ENCODE measurements at places on chromosomes 2 and 18. TPM values are rescaled to one million over a fixed set of nuclear protein-coding genes. Genes with fewer than 3 reads are reported as not detected.

DNA sequence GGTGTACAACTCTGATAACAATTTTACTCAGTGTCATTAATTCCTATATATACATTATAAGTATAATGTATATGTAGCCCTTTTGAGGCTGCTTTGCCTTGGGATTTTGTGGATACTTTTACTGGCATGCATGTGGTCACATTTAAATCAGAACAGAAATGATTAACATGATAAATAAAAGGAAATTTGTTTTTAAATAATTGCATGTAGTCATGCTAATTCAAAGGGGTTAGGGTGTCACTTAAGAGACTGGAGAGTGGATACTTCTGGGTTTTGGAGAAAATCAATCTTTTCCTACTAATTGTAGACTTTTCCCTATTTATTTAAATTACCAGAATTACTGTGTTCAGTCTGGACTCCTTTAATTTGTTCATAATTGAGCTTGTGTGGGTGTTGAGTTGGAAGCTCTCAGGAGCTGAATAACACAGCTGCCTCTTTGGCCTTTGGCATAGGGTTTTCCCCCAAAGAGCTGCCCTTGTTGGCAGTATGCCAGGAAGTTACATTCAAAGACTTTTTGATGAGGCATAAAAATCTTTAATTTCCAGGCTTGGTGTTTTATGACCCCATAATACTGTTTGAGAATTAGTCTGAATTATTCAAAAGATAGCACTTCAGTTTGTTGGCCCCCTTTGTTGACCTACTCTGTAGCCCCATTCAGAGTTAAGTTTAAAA lies 484.7 kb upstream of the NRP2 start:
- DNase-seq, result no peak
- no peaks in the 10 kb centered on the region for H3K27me3 ChIP-seq
- no peaks in the 10 kb centered on the region for H3K36me3 ChIP-seq
- no peak overlapping the region for H3K4me3 ChIP-seq

DNA sequence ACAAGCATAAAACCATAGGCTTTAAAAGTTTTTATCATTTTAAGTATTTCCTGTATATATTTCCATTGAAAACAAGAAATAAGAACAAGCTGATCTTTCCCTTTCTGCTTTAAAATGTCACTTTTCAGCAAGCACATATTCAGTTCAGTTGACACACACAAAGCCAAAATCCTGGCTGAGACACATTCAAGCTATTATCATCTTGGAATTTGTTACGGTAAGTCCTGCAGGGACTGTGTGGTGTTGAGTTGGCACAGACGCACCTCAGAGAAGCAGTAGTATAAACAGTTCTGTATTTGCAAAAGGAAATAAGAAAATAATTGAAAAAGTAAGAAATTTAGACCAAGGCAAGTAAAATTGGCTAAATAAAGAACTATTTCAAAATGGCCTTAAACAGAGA lies 10.4 kb upstream of the DAW1 start:
- H3K27ac ChIP-seq, result peak overlapping the region; percentile 21
- no peak for DNase-seq
- H3K4me1 ChIP-seq, result peaks cover 14% of the 10 kb centered on the region
- no peaks in the 10 kb centered on the region for H3K36me3 ChIP-seq

DNA sequence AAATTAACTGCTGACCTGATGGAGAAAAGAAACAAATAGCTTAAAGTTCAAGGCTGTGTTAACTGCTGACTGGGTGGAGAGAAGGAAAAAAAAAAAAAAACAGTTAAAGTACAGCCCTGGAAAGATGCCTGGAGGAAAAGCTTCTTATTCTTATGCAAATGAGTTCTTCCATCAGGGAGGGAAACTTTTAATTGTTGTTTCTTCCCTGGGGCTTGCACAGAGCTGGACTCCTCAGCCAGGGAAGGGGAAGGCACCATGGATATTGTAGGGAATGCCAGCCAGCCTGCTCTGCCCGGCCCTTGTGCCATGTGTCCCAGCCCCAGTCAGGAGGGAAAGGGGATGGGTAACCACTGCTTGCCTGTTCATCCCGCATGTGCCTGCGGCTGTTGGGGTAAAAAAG lies 833.1 kb upstream of the CRIM1 start:
- no peaks in the 10 kb centered on the region for H3K27me3 ChIP-seq
- no peak for DNase-seq
- H3K4me1 ChIP-seq, result no peaks in the 10 kb centered on the region
- no peaks in the 10 kb centered on the region for H3K36me3 ChIP-seq

GRCh38 chr2:217415316-217415715 lies 555.5 kb upstream of the TNP1 start:
- H3K36me3 ChIP-seq, result no peaks in the 10 kb centered on the region
- no peak for DNase-seq
- H3K27ac ChIP-seq, result no peak overlapping the region
- H3K27me3 ChIP-seq, result no peaks in the 10 kb centered on the region
- peaks cover 34% of the 10 kb centered on the region for H3K4me1 ChIP-seq
- no peak overlapping the region for H3K4me3 ChIP-seq

GRCh38 chr2:127115471-127116199 lies 8.7 kb upstream of the BIN1 start:
- DNase-seq, result no peak
- peaks cover 7% of the 10 kb centered on the region for H3K27me3 ChIP-seq
- no peaks in the 10 kb centered on the region for H3K36me3 ChIP-seq
- no peak overlapping the region for H3K4me3 ChIP-seq
- no peak overlapping the region for H3K27ac ChIP-seq

- H3K4me1 ChIP-seq, result no peaks in the 10 kb centered on the region
- H3K27ac ChIP-seq, result no peak overlapping the region
- H3K4me3 ChIP-seq, result no peak overlapping the region
- DNase-seq, result no peak
- no peaks in the 10 kb centered on the region for H3K27me3 ChIP-seq
Measured at GRCh38 chr2:56898986-56899385, 715.2 kb downstream of the CCDC85A start.

DNA sequence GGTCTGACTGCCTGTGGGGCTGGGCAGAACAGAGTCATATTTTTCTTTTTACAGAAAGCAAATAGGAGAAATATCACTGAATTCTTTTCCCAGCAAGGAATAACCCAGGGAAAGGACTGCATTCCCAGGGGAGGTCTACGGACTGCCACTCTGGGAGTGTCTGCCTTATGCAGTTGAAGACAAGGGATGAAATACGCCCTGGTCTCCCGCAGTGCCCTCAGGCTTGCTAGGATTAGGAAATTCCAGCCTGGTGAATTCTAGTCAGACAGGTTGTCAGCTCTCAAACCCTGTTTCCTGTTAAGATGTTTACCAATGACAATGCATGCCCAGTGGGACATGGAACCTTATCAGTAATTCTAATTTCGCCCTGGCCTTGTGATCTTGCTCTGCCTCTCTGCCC lies 30.3 kb upstream of the PDK1 start:
- H3K27me3 ChIP-seq, result no peaks in the 10 kb centered on the region
- no peak for DNase-seq
- H3K4me1 ChIP-seq, result no peaks in the 10 kb centered on the region

DNA sequence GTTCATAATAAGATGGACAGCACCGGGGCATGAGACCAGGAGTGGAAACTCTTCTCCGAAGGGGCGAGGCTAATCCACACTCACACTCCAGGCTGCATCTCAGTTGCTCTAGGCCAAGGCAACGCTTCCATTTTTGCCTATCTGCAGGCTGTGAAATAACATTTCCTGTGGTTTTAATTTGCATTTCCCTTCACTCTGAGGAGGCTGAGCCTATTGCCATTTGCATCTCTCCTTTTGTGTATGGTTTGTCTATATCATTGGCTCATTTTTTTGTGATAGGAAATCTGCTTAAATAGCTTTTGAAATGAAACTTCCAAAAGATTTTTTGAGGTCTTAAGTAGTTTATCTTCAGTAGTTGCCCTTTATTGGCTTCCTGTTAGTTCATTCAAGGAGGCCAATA lies 57.6 kb downstream of the TPGS2 start:
- no peak overlapping the region for H3K27ac ChIP-seq
- no peaks in the 10 kb centered on the region for H3K27me3 ChIP-seq
- H3K4me1 ChIP-seq, result peaks cover 22% of the 10 kb centered on the region
- no peak for DNase-seq
- H3K36me3 ChIP-seq, result peaks cover 8% of the 10 kb centered on the region

DNA sequence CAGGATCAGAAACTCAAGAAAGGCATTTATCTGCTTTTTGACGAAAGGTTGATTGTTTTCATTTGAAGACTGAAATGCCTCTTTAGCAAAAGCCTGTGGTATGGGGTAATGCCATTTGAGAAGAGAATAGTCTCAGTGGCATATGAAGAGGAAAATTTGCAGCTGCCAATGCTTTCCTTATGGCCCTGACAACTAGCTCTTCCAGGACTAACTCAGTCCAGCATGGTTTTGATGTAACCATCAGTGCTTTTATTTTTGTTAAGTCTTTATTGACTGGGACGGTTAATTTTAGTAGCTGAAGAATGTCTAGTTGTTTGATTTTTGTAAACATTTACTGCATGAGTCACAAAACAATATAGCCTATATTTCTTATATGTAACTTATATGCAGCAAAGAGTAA lies 158.4 kb downstream of the LNPK start:
- no peaks in the 10 kb centered on the region for H3K27me3 ChIP-seq
- no peak for DNase-seq
- H3K36me3 ChIP-seq, result no peaks in the 10 kb centered on the region
- peaks cover 7% of the 10 kb centered on the region for H3K4me1 ChIP-seq
- H3K4me3 ChIP-seq, result no peak overlapping the region

DNA sequence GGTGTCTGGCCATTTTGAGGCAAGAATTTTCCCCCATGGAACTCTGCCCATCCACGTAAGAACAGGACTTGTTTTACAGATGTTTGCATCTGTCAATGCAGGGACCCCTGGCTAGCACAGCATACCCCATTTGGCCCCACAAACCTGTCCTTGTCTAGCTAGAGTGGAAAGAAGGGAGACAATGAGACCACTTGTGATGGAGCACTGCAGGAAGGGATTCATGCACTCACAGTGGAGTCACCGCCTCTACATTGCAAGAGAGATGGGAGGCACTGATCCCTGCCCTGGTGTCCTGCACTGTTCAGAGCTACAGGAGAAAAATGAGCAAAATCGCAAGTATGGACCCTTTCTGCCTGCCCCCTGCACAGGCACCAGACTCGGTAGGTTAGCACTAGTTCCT lies 32.5 kb downstream of the NPAS2 start:
- no peaks in the 10 kb centered on the region for H3K27me3 ChIP-seq
- H3K4me1 ChIP-seq, result peaks cover 49% of the 10 kb centered on the region
- no peak overlapping the region for H3K4me3 ChIP-seq
- no peaks in the 10 kb centered on the region for H3K36me3 ChIP-seq

DNA sequence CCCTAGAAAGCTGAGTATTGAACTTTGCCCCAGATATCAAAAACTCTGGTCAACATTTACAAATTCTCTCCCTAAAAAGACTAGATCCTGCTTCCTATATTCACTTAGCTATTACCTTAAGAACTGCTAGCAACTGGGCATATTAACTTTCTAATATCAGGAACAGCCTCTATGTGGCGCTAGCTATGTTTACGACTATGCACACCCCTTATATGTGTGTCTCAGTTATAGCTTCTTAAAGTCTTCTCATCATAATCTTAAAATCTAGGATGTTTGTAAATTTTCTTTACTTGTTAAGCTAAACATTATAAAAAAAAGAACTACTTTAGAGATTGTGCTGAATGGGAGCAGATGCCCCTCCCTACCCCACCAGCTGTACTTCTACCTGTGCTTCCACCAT lies 1.7 kb upstream of the STAMBP start:
- H3K27me3 ChIP-seq, result no peaks in the 10 kb centered on the region
- peaks cover 20% of the 10 kb centered on the region for H3K4me1 ChIP-seq
- H3K36me3 ChIP-seq, result peaks cover 13% of the 10 kb centered on the region
- no peak overlapping the region for H3K27ac ChIP-seq

- H3K4me1 ChIP-seq, result peaks cover 7% of the 10 kb centered on the region
- DNase-seq, result no peak
- peaks cover 4% of the 10 kb centered on the region for H3K36me3 ChIP-seq
- H3K27me3 ChIP-seq, result no peaks in the 10 kb centered on the region
Measured at GRCh38 chr2:171083451-171083850, 77.2 kb downstream of the TLK1 start.

DNA sequence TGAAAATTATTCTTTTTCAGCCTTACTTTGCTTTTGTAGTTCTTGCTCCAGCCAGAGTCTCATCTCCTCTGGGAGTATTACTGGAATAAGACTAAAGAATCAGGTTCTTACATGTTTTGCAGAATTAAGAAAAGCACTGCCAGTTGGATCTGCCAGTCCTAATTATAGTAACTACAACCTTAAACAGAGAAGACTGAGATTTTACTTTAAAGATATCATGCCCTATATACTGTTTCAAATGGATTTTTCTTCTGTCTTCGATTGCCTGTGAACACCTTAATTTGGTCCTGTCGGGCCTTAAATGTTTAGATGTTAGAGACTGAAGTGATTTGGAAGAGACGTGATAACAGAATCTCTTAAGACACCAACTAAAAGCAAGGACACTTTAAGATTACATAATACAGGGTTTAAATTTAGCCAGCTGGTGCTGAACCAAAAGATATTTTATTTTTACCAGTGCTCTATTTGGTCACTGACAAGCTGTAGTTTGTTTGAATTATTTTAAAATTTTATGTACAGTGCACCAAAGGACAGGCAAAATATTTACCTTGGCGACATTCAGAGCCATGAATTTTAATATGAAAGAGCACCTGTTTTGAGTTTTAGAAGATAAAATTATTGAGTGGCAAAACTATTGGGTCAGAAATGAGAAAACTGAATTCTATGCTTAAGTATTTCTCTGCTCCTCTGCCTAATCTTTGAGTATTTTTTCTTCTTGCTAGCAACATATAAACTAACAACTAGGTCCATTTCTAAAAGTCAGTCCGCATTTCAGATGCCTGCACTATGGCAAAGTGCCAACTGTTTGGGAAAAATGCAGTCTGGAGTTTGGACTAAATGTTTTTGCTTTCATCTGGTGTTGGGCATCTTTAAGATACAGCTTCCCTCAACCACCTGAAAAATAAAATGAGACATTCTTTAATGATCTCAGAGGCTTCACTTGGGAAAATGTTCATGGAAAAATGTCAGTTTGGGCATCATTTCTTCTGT lies 300.0 kb downstream of the XIRP2 start:
- peak overlapping the region; percentile 30 for H3K4me3 ChIP-seq
- DNase-seq, result no peak
- no peaks in the 10 kb centered on the region for H3K27me3 ChIP-seq

DNA sequence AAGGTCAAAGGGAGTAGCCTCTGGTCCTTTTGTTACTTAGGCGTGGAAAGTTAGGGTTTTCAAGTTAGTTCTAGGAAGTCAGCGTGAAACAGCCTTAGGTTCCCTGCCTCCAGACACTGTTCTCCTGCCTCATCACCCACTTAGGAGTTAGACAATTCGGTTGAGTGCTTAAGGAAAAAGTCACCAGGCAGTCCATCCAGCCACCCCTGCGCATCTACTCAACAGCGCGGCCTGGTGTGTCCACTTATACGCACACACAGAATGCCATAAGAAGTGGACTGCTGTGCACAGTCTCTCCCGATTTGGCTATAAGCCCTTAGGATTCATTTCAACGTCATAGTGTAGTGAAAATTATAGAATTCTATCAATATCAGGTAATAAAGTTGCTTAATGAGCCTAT lies 470.8 kb upstream of the TNP1 start:
- no peak for DNase-seq
- H3K27me3 ChIP-seq, result no peaks in the 10 kb centered on the region
- H3K4me3 ChIP-seq, result no peak overlapping the region
- H3K36me3 ChIP-seq, result no peaks in the 10 kb centered on the region
- peaks cover 4% of the 10 kb centered on the region for H3K4me1 ChIP-seq

- no peaks in the 10 kb centered on the region for H3K36me3 ChIP-seq
- no peak overlapping the region for H3K4me3 ChIP-seq
- H3K4me1 ChIP-seq, result no peaks in the 10 kb centered on the region
- H3K27ac ChIP-seq, result no peak overlapping the region
- DNase-seq, result peak; percentile 45
- H3K27me3 ChIP-seq, result peaks cover 14% of the 10 kb centered on the region
Measured at GRCh38 chr2:130873700-130874346, 37.1 kb downstream of the ARHGEF4 start.

The ELOA2 gene
- total RNA-seq, result not detected

The ALK gene
- not detected for total RNA-seq

The AQP12B gene
- total RNA-seq, result not detected

The ANKRD23 gene
- 20.8 TPM for total RNA-seq

The REEP1 gene
- total RNA-seq, result 15.2 TPM

The GBX2 gene
- not detected for total RNA-seq

Data from heart right ventricle (tissue), 16 donors.